NCI-H510A (cell line): ENCODE measurements at places on chromosomes 11 and 22.

DNA sequence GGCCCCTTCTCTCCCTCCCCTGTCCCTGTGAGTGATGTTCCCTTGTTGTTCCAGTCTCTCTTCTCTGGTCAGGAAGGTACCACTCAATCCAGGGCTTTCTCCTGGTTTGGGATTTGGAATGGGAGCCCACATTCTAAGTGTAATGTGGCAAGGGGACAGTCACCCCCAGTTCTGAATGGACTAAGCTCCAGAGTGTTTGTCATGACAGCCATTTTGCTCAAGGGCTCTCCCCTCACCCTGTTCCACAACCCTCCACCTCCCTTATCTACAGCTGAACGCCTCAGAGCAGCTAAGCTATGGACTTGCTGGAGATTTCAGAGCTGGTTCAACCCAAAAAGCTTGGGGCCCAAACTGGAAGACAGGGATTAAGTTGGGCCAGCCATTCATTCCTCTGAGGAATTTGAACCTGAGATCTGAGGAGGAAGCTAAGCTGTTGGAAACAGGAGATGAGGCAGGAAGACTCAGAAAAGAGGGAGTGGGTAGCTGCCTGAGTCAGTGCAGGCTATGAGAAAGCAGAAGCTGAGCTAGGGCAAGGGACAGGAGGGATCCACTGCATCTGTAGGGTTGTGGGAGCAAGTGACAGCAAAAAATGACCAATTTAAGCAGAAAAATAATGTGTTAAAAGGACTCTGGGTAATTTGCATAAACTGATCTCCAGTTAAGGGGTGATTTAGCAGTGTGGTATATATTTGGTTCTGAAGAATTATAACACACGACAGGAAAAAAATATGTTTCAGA lies 22.9 kb upstream of the FCHSD2 start:
- DNase-seq = no peak

- no peak for DNase-seq
These were observed 57.9 kb downstream of the SYTL2 start for GRCh38 chr11:85752890-85753581.

DNA sequence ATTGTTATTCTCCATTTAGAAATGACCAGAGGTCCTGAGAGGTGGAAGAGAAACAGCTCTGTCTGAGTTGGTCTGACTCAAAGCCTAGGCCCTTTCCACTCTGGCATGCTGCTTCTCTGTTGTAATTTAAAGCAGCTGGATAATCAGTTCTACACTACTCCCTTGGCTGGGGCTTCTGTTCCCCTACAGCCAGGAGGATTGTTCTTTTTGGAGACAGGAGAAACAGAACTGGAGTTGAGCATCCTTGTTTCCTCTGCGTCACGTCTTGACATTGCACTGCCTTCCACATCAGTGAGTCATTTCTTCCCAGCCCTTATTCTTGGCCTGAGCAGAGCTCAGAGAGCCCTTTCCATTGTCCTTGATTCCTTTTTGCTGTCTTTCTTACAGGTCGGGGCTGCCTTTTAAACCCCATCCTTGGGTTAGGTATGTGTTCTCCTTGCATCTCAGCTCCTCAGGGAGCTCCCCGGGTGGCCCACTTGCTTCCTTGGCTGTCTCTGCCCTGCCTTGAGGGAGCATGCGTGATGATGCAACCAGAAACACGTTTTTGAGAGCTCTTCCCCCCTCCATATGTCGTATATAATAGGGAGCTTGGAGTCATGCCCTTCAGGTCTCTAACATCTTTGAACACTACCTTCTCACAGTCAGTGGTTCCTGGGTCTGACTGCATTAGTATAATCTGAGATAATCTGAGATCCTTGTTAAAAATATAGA lies 35.7 kb downstream of the CYB5R2 start:
- no peak for DNase-seq

- no peak for DNase-seq
These were observed 4.1 kb upstream of the RAB3IL1 start for GRCh38 chr11:61921446-61921845.

GRCh38 chr11:11403763-11404725 lies 51.0 kb upstream of the CSNK2A3 start:
- DNase-seq = no peak

DNA sequence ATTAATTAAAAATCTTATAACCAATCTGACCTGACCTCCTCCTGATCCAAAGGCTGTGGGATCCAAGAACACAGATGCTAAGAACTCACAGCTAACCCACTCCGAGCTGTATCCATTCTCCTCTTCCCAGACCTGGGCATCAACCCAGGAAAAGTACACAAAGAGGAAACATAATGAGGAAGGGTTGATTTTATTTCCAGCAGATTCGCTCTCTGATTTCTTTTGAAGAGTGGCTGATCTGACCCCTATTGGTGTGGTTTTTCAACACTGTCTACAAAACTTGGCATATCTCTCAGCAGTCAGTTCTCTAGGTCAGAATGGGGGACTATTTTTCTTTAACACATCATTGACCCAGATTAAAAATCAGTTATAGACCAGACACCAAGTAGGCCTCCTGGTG lies 201.9 kb upstream of the UBASH3B start:
- DNase-seq = no peak

DNA sequence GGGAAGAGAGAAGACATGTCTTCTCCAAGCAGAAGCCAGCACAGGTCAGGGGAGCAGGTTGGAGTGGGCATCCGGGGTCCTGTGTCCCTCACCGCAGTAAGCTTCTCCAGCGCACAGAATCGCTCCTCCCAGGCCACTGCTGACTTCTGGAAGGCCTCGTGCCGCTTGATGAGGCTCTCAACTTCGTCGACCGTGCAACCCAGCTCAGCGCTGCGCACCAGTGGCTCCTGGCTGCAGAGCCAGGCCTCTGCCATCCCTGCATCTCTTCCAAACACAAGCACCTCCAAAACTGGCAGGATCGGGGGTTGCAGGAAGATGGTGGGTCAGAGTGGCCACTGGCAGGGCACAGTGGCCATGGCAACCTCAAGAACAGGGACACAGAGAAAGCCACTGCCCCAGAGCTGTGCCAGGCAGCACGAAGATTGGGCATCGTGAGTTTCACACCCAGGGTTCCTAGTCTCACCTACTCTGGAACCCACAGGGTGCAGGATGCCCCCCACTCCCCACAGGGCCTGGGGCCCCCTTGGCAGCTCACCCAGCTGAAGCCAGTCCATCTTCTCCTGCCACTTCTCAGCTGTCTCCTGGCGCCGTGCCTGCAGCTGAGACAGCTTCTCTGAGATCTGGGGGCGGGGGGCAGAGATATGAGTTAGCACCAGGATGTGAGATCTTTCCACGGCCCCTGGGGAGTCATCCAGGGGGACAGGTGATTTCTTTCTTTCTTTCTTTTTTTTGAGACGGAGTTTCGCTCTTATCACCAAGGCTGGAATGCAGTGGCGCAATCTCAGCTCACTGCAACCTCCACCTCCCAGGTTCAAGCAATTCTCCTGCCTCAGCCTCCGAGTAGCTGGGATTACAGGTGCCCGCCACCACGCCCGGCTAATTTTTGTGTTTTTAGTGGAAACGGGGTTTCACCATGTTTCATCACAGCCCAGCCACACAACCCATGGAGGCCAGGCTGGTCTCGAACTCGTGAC lies 11.2 kb upstream of the RBM4B start:
- DNase-seq = no peak

DNA sequence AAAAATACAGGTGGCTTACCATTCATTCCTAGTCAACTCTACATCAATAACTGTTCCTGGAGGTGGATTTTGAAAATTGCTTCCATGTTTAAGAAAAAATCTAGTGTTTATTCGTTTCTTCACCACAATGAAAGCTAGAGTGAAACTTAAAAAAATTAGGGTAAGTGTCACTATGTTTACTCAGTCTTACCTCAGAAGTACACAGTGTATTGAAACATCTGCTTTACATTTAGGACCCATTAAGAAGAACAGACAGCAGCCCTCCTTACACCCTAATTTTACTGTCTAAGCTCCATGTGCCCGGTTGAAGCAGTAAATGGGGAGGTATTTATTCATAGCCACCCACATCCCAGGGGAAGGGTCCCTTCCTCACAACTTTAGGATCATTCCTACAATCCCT lies 51.4 kb downstream of the PIWIL3 start:
- DNase-seq = no peak

- DNase-seq = no peak
These were observed 22.2 kb downstream of the CASP5 start for GRCh38 chr11:105000797-105001196.

DNA sequence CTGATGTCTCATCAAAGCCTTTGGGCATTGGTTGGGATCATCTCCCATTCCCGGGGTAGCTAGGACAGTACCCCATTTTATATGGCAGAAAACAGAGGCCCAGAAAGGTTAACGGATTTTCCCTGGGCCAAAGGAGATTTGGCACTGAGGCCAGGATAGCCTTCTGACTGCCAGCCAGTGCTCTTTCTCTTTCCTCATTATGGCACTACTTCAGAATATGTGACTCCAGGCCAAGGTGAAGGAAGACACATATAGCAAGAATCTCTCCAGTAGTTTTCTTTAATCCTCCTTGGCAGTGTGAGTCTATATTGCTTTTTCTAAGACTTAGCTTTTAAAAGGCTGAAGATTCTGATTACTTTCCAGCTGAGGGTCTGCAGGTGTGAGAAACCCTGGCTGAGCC lies 94.8 kb upstream of the AMOTL1 start:
- no peak for DNase-seq

GRCh38 chr11:13260963-13261588 lies 16.5 kb upstream of the BMAL1 start:
- DNase-seq = no peak

DNA sequence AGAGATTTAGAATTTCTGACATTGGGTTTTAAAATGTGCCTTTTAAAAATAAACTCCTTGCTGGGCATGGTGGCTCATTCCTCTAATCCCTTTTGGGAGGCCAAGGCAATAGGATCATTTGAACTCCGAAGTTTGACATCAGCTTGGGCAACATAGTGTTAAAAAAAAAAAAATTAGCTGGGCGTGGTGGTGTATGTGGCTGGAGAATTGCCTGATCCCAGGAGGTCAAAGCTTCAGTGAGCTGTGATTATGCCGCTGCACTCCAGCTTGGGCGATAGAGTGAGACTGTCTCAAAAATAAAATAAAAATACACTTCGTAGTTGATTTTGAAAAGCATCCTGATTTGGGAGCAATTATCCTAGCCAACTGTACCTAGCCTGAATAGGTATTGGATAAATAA lies 3.4 kb upstream of the APLP2 start:
- no peak for DNase-seq

GRCh38 chr11:15143855-15144254 lies 29.1 kb downstream of the INSC start:
- no peak for DNase-seq

- DNase-seq = no peak
These were observed 104.8 kb downstream of the RPL27A start for GRCh38 chr11:8787372-8787771.

GRCh38 chr11:83684071-83684470 lies 397.9 kb upstream of the CCDC90B start:
- DNase-seq = no peak

DNA sequence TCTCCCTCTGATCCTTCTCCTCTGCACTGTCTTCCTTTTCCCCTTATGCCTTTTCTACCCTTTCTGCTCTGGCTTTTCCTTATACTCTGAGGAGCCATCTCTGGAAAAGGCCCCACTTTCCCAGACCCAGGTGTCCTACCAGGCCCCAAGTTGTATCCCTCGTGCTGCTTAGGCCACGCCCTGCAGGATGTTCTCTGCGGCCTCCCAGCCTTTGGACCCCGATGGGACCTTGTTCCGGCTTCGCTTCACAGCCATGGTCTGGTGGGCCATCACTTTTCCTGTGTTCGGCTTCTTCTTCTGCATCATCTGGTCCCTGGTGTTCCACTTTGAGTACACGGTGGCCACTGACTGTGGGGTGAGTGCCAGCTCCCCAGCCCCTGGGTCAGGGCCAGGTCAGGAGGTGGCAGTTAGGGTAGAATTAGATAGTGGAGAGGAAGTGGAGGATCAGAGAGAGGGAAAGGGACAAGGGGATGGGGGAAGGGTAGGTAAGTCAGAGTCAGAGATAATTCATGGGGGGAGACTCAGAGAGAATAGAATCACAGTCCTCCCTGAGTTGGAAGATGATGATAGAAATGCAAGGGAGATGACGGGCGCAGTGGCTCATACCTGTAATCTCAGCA lies 8.9 kb downstream of the PGAP2 start:
- no peak for DNase-seq

DNA sequence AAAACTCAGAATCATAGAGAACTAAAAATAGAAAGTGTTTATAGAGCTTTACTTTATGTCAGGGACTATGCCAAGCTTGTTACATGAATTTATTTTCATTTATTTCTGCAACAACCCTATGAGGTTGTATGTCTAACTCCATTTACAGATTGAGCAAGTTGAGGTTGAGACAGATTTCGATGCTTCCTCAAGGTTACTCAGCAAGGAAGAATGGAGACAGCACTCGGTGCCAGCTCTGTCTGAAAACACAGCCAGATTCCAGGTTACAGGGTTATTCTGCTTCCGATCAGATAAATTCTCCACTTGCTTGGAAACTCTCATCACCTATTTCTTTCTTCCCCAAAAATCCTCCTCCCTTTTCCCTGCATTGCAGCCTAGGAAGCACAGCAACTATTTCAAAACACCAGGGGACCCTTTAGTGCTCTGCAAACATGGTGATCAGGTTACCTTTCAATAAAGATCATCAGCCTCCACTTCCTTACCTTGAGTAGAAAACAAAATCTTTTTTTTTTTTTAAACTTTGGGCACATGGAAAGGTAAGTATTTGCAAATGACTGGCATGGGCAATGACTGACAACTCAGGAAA lies 7.0 kb downstream of the MMP3 start:
- DNase-seq = peak; percentile 2

DNA sequence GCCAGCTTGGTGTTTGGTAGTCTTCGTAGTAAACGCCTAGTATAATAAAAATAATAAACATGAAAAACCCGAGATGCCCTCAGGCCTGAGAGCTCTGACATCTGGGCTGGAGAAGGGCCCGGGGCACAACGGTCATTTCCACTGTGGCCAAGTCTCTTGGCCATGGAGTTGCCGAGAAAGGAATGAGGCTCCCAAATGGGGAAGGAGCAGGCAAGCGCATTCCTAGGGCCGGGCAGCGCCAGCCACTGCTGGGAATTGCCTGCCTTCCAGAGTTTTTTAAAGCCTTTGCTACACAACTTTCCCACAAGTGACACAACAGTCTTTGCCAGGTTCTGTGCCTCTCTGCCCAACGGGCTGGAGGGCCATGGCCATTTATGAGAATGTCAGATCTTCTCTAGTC lies 103.4 kb downstream of the NAV2 start:
- no peak for DNase-seq

GRCh38 chr22:49235463-49236300 lies 592.0 kb downstream of the BRD1 start:
- peak; percentile 76 for DNase-seq

DNA sequence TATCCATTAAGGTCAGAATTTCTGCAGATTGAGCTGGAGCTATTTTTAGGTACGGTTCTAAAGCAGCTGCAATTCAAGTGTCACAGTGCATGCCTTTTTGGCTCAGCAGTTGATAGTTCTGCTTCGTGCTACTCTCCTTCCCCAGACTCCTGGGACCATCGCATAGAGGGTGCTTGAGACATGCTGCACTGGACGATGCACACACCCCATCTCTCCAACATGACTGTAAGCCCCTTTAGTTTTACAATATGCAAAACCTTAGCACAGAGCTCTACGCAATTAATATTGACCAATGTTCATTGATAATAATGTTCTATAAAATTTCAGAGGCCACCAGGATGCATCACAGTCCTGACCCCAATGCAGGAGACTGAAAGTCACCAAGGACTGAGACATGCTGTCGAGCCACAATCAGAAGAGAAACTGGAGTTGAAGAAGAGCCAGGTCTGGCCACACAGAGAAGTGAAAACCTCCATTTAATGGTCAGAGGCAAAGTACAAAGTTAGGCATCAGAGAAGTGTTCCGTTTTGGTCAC lies 120.9 kb upstream of the ZC3H12C start:
- DNase-seq = no peak
